ENCODE measurements at places on chromosomes 12 and 14. TPM values are rescaled to one million over a fixed set of nuclear protein-coding genes. Genes with fewer than 3 reads are reported as not detected.

Gene C12orf60
- total RNA-seq, result 1.4 TPM

Gene PAX9
- not detected for total RNA-seq

Gene DBX2
- total RNA-seq, result not detected

Gene CGRRF1
- 18.1 TPM for total RNA-seq

Gene DEPDC4
- total RNA-seq, result 0.35 TPM

Gene NKX2-1
- total RNA-seq, result not detected

Gene SMIM41
- total RNA-seq, result 2.0 TPM

Gene SNRPF
- 8.1 TPM for total RNA-seq

Gene SUDS3
- 17.7 TPM for total RNA-seq

Gene DEGS2
- 0.09 TPM for total RNA-seq

Gene CLEC14A
- 2.6 TPM for total RNA-seq

Gene HOTAIR
- total RNA-seq, result not detected

Gene GCH1
- 7.7 TPM for total RNA-seq

Gene SLC39A9
- total RNA-seq, result 67.2 TPM

Gene MIP
- total RNA-seq, result not detected

Gene PGF
- total RNA-seq, result 10.8 TPM

Gene ZNF839
- total RNA-seq, result 5.0 TPM

Gene IL26
- not detected for total RNA-seq

Gene FAM90A1
- total RNA-seq, result 0.09 TPM

Gene CBX5
- 25.4 TPM for total RNA-seq

Gene HOXC10
- total RNA-seq, result not detected

Gene RNASE1
- total RNA-seq, result 1.3 TPM

Gene STRN3
- 18.8 TPM for total RNA-seq

Gene NDUFB1
- 304 TPM for total RNA-seq

Gene RTN1
- total RNA-seq, result 0.35 TPM

Gene MARCHF9
- total RNA-seq, result 1.8 TPM

Gene RPS6KA5
- 0.51 TPM for total RNA-seq

Gene LRIG3
- 34.8 TPM for total RNA-seq

Gene TMPRSS12
- total RNA-seq, result not detected

Gene LBHD2
- 0.26 TPM for total RNA-seq

Gene PLCZ1
- total RNA-seq, result not detected

Gene TTC9
- 0.17 TPM for total RNA-seq

Gene SSPN
- 15.3 TPM for total RNA-seq

Gene SLC25A21
- total RNA-seq, result not detected

Gene HSPB8
- 22.6 TPM for total RNA-seq

Gene ITGA7
- total RNA-seq, result 15.5 TPM

Gene SCFD1
- 27.6 TPM for total RNA-seq

Gene RNASE13
- not detected for total RNA-seq

All from pericardium fibroblast (primary cell).